Kidney (tissue), 22 donors: ENCODE measurements at places on chromosomes 2 and 18.
A peak's percentile ranks its signal among the peaks of the same experiment; 100 is the strongest.

DNA sequence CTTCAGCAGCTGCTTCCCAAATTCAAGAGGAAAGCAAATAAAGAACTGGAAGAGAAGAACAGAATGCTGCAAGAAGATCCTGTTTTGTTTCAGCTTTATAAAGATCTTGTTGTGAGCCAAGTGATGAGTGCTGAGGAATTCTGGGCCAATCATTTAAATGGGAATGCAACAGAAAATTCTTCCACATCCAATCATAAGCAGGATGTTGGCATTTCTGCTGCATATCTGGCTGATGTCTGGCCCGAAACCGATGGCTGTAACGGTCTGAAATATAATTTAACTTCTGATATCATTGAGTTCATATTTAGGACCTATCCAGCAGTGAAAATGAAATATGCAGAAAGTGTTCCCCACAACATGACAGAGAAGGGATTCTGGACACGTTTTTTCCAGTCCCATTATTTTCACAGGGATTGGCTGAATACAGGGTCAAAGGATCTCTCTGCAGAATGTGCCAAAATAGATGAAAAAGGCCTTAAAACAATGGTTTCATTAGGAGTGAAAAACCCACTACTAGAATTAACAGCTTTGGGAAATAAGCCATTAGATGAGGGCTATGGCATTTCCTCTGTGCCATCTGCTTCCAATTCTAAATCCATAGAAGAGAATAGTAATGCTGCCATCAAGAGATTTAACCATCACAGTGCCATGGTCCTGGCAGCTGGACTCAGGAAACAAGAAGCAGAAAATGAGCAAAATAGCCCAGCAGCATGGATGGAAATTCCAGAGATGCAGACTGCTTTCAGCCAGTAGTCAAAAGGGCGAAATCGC, 175.6 kb downstream of the MC4R start:
- DNase-seq: no peak

DNA sequence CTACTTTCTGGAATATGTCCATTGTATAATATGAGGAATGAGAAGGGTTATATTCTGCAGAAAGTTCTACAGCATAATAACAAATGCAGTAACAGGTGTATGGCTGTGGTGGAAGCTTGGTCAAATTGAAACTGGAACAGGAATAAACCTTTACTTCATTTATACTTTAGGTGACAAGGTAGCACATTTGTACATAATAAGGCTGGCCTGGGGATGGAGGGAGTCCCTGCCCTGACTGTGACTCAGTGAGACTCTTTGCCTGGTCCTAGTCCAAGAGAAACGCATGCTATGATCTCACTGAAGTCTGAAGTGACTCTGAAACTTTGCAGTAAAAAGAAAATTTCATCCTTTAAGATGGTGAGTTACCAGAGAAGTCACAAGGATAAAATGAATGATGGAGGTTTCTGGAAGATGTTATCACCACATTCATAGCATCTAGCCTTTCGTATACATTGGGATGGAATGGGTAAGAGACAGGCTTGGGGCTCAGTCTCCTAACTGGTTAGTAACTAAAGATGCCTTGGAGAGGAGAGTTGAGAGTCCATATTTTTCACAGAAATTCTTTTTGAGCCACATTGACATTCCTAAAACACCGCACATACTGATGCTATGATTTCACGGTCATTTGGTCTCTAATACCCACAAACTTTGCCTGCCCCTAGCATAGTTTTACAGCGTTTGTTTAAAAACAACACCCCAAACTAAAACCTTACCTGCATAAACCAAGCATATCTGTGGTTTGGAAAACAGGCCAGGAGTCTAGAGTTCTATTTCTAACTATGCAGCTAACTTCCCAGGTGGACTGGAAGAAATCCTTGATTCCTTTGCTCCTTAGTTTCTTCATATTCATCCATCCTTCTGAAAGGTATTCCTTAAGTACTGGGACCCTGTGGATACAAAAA, 42.4 kb upstream of the NABP1 start:
- DNase-seq: no peak

DNA sequence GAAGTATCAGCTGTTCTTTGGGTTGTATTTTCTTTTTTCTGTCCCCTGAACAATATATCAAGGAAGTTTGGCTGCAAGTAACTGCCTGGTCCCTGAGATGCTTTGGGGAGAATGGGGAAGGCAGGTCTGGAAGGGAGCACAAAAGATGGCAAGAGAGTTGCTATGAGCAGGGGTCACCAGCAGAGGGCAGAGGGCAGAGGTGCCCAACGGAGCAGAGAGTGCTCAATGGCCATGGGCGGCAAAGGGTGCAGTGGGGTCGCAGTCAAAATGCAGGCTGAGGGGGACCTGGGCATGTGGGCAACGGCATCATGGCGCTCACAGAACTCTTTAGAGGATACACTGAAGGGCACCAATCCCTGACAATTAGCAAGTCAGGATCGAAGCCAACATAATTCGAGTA, 107.7 kb upstream of the ATP8B1 start:
- DNase-seq: no peak

DNA sequence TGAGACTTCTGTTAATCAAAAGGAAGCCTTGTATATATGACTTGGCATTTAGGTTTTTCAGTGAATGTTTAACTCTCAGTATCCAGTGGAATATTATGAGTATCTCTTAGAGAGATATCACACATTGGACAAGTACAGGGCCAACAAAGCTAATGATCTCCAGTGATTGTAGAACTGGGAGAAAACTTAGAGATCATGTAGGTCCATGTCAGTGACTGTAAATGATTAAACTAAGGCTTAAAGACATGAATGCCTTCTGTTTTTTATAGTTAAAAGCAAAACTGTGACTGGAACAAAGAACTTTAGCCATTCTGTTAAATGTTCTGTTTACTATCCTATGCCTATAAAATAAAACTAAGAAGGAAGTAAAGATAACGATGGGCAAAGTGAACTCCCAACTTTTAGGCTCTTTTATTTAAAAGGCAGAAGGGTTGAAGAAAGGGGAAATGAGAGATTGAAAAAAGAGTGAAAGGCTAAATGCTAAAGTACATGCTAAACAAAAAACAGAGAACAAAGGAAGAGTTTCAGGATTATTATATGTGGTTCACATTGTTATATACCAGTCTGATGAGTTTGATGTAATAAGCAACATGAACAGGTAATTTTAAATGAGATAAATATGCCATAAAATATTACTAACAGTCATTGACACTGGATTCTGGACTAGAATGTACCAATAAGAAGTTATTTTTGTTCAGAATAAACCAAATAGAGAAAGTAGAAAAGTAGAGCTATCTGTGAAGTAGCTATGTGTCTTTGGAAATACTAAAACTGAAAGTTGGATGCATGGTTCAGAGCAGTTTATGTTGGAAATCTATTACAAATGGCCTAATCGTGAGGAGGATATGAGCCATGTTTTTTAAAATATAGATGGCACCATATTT, 37.1 kb upstream of the TNFRSF11A start:
- DNase-seq: peak; percentile 37

DNA sequence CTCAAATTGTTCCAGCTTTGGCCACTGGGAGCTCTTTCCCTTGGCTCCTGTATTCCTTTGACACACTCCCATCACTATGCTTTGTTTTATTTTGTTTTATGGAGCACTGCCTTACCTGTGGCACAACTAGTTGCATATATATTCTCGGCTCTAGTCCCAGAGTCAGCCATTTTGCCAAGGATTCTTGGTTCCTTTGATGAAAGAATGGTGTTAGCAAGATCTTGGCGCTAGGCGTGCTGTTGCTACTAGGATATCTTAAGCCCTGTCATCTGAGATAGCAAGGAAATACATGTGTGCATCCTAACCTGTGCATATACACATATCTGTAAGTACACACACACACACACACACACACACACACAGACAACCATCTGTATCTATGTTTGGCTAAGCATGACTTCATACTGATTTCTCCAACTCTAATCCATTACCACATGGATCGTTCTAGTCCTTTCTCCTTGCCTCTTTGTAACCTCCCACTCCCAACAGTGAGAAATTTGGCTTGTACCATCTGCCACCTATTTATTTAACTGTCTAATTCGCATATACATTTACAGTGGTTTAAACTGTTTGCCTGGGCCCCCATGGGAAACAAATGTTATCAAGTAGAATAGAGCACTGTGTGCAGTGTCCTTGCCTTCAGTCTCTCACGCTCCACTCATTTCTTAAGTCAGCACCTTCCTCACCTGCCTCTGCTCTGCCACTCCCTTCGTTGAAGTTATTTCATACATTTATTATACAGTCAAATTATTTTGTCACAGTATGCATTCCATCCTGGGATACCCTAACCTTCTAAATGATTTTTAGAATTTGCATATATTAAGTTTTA, 137.5 kb upstream of the MAP3K20 start:
- DNase-seq: no peak

- DNase-seq: no peak
These were observed 49.5 kb downstream of the KCNE4 start for GRCh38 chr2:223101340-223102039.

DNA sequence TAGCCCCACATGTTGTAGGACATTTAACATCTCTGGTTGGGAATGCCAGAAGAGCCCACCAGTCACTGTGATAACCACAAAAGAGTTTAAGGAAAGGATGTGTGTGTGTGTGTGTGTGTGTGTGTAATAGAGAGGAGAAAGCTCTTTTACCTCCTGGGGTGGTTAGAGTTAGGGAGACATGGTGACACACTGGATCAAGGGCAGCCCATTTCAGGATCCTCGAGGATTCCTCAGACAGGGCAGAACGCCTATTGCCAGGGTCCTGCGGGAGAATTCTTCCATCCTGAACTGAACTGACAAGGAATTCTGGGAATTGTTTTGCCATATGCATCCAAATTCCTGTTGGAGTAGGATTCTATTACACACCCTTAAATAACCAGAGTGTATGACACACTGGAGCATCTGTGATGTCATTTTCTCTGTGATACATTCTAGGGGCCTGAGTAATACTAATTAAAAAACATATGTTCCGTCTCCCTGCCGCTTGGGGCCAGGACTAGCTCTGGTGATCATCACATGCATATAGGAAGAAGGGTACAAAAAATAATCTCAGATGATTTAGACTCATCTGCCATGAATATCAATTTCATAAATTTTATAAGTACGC, 156.4 kb upstream of the MMADHC start:
- no peak for DNase-seq

- DNase-seq: no peak
These were observed 142.7 kb upstream of the FOSL2 start for GRCh38 chr2:28250006-28250405.

DNA sequence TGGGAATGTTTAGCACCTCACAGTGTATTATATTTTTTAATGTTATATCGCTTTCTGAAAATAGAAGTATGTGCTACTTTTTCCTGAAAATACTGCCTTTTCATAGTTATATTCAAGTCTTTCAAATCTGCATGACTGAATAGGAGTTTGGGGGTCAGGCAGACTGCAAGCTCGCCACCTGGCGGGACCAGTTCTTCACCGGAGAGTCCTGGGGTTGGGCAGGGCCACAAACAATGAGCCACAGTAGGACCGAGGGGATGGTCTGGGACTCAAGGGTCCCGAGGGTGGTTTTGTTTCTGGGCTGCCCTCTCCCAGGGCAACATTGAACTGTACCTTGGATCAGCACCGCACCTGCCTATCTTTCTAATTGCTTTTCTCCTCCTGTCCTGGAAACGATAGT, 70.6 kb downstream of the VWA3B start:
- no peak for DNase-seq

DNA sequence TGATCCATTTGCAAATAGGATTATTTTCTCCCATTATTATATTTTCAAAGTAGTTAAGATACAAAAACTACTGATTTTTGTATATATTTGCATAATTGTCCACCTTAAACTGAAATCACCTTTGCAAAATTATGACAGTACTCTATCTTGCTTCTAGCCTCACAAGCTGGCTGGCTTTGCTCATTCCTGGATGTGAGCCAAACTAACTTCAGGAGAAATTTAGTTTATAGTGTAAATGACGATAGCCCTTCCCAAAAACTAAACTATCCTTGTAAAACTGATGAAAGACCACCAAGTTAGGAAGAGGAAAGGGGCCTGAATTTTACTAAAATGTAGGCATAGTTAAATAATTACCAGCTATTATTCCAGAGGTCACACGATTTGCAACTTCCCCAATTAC, 87.3 kb downstream of the ADD2 start:
- no peak for DNase-seq

DNA sequence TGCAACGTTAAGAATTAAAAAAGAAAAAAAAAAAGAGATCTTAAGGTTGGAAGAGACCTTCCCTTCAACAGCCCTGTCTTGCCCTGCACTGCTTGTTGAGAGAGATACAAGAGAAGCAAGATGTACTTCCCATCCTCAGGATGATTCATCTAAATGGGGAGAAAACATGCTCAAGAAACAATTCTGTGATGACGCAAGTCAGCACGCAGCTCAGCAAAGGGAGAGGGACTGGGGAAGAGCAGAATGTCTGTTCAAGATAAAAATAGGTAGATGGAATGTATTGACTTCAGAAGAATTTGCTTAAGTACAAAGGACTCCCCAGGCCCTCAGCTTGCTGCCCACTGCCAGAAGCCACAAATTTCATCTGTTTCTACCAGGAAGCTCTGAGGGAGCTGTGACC, 198.2 kb upstream of the SPRED2 start:
- no peak for DNase-seq
